COLO829 (cell line): ENCODE measurements at places on chromosomes 1 and 21.
A peak's percentile ranks its signal among the peaks of the same experiment; 100 is the strongest.

DNA sequence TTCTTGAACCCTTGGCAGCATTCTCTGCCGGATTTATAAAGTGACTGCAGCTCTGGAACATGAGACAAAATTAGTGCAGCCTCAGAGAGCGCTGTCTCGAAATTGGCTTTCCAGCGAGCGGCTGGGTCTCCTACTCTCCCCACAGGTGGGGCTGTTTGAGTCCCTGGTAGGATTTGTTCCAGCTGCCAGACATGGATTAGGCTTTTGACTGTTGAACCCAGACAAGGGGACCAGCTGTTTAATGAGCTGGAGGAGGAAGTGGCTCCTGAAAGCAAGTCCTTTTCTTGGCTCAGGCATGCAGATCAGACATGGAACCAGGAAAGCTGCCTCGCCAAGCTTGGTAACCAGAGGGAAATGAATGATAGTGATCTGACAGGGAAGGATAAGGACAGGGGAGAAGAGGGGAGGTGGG lies 69.6 kb downstream of the UBIAD1 start:
- DNase-seq = no peak

DNA sequence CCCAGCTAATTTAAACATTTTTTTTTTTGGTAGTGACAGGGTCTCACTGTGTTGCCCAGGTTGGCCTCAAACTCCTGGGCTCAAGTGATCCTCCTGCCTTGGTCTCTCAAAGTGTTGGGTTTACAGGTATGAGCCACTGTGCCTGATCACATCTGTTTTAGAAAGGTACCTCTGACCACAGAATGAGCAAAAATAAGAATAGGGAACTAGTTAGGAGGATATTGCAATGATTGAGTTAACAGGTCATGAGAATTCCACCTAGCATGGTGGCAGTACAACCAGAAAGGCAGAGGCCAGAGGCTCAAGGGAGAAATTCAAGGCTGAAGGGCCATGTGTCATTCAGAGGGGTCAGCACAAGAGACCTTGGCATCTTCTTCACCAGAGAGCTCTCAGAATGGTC lies 49.6 kb downstream of the ELAPOR1 start:
- no peak for DNase-seq

- no peak for DNase-seq
Measured at GRCh38 chr1:231706934-231707333, 80.3 kb downstream of the DISC1 start.

- DNase-seq = no peak
Measured at GRCh38 chr1:225915538-225915991, 8.5 kb downstream of the PYCR2 start.

DNA sequence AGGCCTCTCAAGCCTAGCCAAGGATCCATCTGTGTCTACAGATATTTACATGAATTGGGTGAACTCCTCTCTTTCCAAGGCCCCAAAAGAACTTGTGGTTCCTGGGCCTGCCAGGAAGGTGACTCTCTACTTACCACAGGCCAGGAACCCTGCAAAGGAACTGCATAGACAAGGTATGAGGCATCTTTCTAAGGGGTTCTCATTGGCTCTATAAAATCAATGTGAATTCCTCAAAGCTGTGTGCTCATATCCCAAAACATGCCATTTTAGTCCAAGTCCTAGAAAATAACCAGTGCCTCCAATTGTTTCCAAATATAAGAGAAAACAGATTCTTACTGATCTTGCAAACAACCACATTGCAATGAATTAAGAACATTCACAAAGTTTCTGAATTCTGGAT lies 39.9 kb upstream of the RGL1 start:
- no peak for DNase-seq

- no peak for DNase-seq
Measured at GRCh38 chr21:45021428-45022347, 52.7 kb upstream of the ADARB1 start.

- no peak for DNase-seq
Measured at GRCh38 chr1:110982320-110982719, 18.6 kb upstream of the LRIF1 start.

DNA sequence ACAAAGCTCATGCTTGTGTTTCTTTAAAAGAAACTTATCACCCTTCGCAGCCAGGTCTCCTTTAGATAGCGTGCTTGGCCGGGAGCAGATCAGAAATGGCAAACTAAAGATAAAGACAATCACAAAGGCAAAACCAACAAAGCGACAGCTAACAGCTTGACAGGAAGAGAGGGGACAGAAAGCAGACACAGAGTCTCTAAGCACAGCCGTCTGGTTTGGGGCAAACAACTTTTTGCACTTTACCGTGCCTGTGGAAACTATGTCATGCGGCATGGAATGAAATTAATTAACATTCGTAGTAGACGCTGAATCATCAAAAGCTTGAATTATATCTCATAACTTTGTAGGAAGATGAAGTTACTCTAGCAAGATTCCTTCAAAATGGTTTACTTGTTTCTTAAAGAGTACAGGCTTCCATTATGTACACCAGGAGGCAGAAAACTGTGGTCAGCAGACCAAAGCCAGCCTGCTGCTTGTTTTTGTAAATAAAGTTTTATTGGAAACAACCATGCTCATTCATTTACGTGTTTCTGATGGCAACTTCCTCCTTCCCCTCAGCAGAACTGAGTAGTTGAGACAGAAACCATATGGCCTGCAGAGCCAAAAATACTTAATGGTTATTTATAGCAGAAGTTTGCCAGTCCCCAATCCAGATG lies 183.2 kb downstream of the KIF26B start:
- no peak for DNase-seq

GRCh38 chr21:41164981-41165655 lies 2.8 kb upstream of the BACE2 start:
- DNase-seq = no peak

GRCh38 chr1:206912445-206913095 lies 9.2 kb downstream of the FCMR start:
- peak; percentile 92 for DNase-seq

DNA sequence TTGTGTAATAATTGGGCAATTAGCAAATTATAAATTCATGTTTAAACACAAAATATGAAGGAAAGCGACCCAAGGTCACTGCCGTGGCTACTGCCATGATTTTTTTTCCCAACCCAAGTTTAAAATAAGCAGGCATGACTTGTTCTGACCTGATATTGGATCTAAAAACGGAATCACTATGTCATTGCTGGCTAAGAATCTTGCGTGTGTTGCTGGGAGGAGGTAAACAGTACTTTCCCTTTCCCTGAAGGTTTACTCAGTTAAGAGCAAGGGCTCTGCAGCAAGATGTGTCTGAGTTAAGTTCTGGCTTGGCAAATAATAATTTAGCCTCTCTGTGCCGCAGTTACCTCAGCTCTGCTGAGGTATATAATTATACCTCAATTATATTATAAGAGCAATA lies 125.7 kb upstream of the L1TD1 start:
- no peak for DNase-seq

GRCh38 chr21:36788120-36788638 lies 89.3 kb downstream of the SIM2 start:
- peak; percentile 26 for DNase-seq

DNA sequence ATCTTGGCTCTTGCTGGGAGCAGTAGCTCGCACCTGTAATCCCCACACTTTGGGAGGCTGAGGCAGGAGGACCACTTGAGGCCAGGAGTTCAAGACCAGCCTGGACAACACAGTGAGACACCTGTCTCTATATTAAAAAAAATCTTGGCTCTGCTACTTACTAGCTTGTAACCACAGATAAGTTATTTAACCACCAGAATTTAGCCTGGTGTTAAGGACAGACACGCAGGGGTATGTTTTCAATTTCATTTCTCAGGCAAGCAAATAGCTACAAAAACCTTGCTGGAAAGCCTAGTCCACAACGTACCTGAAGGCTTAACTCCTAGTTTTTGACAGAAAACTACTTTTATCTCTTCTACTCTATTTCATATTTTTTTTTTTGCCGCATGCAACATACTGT lies 24.8 kb upstream of the GFI1 start:
- no peak for DNase-seq

DNA sequence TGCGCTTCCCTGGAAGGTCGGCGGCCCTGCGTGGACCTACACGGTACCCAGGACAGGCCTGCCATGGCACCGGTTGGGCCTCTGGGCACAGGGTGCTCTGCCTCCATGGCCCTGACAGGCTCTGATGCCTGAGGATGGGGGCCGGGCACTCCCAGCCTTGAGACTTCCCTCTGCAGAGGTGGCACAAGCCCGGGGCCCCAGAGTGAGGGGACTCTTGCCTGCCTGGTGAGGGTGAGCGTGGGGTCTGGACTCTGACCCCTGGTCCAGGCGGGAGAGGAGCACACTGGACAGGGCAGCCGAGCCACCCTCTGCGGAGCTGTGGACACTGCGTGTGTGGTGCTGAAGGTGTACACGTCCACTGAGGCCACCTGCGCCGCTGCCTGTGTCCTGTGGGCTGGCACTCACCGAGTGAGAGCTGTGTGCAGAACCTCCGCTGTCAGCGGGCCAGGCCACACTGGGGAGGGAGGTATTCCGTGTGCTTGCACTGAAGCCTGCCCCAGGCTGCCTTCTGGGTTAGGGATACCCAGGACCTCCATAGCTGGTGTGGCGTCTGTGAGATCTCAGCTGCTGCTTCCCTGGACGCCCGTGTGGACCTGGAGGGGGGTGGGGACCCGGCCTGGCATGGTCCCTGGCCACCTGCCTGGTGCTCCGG lies 10.4 kb downstream of the SKI start:
- no peak for DNase-seq
